NCI-H2107 (cell line): ENCODE measurements at places on chromosomes 13 and 19.

DNA sequence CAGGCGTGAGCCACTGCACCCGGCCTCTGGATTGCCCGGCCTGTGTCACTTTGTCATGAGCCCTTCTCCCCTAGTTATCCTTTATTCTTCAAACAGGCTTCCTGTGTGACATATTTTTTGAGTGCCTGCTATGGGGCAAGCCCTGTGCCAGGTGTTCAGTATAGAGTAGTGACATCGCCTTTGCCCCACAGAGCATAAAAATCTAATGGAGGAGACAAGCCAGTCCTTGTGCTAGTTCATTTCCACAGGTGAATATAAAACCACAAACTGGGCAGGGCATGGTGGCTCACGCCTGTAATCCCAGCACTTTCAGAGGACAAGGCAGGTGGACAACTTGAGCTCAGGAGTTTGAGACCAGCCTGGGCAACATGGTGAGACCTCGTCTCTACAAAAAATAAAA is 43.2 kb downstream of the BBC3 start:
- no peak for DNase-seq

DNA sequence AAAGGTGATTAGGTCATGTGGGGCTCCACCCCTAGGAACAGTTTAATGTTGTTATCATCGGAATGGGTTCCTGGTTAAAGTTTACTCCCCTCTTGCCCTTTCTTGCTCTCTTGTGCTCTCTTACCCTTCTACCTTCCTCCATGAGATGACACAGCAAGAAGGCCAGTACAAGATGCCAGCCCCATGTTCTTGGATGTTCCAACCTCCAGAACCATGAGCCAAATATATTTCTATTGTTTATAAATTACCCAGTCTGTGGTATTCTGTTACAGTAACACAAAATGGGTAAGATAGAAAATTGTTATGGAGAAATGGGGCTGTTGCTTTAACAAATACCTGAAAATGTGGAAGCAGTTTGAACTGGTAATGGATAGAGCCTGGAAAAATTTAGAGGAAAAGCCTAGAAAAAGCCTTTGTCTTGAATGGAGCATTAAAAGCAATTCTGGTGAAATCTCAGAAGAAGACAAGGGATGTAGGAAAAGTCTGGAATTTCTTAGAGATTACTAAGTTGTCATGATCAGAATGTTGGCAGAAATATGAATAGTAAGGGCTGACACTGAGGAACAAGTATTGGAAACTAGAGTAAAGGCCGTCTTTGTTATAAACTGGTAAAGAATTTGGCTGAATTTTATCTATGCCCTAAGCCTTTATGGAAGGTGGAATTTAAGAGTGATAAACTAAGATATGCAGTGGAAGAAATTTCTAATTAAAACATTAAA is 53.5 kb upstream of the TSC22D1 start:
- DNase-seq: no peak

DNA sequence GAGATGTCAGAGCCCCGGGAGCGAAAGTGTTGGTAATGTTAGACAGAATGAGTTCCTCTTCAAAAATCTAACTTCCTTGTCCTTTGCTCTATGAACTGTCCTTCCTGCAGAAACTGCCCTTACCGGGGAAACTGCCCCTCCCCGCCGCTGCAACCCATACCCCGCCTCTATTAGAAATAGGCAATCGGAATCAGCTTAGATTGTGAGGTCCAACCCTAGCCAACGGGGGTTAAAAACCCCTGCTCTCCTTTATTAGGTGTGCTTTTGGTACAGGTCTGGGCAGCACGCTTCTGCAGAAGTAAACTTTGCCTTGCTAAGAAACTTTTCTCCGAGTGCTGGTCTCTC is 11.5 kb upstream of the CAPNS1 start:
- DNase-seq: no peak

DNA sequence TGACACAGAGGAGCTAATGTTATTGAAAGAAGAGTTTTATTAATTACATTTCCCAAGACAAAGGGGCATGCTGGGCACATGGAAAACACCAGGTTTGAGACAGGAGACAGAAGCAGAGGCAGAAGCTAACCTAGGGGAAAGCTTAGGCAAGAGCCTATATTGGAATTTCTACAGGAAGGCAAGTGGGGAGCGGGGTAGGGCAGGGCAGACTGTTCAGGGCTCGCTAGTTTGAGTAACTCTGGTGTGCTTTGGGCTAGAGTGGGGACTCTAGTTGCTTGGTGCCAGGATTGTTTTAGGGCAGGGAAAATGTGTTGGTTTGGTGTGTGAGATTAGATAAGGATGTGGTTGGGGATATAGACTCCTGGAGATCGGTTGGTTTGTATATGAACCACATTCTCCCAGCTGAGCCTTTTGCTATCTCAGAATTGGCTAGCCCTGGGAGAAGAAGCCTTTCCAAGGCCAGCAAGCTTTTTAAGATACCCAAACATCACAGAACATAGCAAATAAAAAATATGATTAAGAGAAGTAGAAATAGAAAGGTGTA is 8.4 kb upstream of the UFM1 start:
- no peak for DNase-seq

- no peak for DNase-seq
These were observed 4.3 kb downstream of the ZNF114 start for GRCh38 chr19:48274173-48274572.

DNA sequence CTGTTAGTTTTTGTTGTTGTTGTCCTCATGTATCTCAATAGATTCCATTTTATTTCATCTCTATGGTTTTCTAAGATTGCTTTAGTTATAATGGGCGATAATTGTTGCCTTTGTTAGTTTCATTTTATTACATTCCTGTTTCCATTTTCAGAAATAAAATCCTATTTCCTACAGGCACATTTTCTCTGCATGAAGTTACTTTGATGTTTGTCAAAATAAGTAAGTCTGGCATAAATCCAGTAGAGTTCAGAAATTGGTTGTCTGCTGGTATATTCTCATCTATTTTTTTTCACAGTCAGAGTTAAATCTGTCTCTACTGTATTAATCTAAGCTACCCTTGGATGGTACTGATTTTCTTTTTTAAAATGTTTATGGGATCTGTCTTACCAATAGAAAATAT is 204.1 kb downstream of the MYO16 start:
- no peak for DNase-seq
